ENCODE measurements at places on chromosomes 3 and 15.

- no peak for DNase-seq
Observed at GRCh38 chr3:56688191-56688590, 5.1 kb upstream of the TASOR start.

- DNase-seq, result peak; percentile 57
Observed at GRCh38 chr15:66293419-66294156, at the start of gene DIS3L. Gene DIS3L (plus strand): TSS chr15:66293568. CDS start chr15:66293597, 29 bp downstream.

- DNase-seq, result no peak
Observed at GRCh38 chr15:87944050-87944449, 312.5 kb downstream of the NTRK3 start.

DNA sequence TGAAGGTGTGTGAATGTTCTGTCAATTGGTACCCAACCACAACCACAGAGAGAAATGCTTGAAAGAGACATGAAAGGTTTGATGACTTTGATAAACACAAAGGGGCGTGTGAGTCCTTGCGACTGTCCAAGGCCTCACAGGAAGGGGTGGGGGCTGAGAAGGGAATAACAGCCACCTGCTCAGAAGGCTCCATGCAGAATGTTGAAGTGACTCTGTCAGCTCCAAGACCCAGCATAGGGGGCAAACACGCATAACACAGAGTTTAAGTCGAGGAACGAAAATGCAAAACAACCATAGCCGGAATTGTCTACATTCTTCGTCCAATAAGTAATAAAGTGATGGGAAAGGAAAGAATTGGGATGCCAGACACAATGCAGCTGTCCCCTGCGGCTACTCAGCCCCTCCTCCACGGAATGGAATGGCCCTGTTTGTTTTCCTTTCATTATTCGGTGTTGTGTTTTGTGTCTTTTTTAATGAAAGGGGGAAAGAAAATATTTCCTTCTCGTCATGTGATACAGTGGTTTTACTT, 19.9 kb downstream of the TMEM212 start:
- DNase-seq, result no peak

DNA sequence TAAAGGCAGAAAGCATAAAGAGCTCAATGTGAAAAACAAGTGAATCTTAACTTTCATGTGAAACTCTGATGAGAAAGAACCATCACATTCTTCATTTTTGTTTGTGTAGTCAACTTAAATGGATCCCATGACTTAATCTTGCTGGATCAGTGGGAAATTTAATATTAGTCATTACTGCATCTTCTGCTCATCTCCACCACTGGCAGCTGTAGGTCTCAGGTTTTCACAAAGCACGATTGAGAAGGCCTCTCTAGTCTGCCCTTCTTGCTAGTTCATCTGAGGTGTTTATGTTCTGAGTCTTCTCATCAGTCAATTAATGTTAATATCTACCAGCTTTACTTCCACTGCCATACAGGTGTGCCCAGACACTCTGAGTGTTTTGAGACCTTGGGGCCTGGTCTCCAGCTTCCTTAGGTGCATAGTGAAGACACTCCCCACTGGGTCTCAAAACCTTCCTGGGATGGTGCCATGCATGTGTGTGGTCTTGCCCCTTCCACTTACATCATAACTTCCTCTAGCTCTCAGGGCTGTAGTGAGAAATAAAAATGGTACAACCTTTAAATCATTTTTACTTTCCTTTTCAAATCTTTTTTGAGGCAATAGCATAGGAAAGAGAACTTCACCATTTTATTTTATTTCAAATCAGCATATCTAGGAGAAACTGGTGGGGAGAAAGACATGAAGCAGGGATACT, 421.6 kb upstream of the CBLB start:
- no peak for DNase-seq

Measured in NCI-H1417 treated with DMSO at 0.1 percent for 48 hours (cell line).